ENCODE measurements at places on chromosomes 2 and 18.

GRCh38 chr2:199485732-199486335 is 28.1 kb upstream of the SATB2 start:
- DNase-seq, result no peak

DNA sequence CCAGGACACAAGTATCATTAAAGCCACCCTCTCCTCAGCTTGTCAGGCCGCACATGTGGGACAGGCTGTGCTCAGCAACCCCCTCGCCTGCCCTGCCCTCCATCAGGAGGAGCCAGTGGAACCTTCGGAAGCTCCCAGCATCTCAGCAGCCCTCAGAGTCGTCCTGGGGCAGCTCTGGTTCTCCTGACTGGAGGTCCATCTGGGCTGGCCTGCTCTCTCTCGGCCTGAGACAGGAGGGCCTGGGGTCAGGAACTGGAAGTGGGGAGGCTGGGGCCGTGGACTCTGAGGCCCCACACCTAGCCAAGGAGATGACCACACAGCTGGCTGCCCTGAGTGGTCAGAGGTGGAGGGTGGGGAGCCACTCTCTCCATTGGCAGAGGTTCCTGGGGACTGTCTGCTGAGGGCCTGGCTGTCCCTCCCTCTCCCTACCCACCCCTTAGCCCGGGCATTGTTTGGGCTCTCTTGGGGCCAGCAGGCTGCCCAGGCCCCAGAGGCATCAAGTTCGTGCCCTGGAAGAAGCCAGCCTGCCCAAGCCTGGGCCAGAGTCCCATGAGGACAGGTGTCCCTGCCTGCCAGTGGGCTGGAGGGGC is 23.1 kb downstream of the ODC1 start:
- no peak for DNase-seq

DNA sequence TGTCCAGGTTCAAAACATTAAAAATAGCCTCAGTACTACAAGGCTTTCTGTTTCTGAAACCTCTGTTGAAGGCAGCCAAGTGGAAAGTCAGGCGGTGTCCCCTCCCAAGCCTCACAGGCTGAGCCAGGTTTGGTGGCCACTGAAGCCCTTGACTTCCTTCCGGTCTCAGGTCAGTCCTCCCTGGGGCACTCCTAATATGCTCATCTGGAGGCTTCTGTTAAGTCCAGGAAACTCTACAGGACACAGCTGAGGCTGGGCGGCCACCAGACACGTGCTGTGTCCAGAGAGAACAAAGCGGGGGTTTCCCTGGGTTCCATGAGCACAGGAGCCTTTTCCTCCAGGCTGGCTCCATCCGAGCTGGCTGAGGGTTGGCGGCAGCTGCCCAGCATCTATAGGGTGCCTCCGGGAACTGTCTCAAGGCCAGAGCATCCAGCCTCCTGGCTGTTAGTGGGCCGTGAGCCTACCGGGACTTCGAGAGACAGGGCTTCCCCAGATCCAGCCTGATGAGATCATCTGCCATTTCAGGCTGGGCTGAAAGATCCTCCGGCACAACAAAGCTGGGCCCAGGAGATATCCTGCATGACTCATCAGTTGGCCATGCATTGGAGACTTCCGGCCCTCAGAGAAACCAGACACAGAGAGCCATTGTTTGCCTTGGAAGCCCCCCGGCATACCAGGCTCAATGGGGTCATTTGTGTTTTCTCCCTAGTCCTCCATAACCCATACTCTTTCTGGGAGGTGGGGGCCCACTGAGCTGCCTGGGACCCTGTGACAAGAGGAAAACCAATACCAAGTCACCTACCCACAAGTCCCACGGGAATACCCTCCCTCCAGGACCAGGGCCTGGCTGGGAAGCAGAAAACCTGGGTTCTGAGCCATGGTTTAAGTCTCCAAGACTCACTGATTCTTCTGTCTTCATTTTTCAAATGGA is 71.7 kb downstream of the HS1BP3 start:
- DNase-seq, result no peak

- DNase-seq, result no peak
Observed at GRCh38 chr18:63817441-63818051, 42.3 kb downstream of the SERPINB7 start.

GRCh38 chr2:239539776-239540100 is 138.9 kb upstream of the HDAC4 start:
- DNase-seq, result no peak

GRCh38 chr2:3154700-3155099 is 222.9 kb downstream of the EIPR1 start:
- no peak for DNase-seq

DNA sequence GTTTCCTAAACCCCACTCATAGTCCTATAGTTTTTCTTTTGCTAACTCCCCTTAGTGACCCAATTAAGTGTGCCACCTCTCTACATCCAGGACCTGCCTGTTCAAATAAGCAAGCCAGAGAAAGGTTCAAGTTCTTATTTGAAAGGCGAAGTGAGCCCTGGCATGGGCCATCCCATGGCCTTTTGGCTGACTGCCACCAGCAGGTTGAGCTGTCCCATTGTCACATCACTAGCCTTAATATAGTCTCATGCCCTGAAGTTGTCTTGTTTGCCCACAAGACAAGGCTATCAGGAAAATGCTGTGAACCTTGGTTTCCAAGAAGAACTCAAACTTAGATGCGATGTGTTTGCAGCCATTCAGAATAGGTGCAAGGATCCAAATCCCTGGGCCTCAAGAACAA is 158.8 kb downstream of the SH3RF3 start:
- DNase-seq, result no peak

DNA sequence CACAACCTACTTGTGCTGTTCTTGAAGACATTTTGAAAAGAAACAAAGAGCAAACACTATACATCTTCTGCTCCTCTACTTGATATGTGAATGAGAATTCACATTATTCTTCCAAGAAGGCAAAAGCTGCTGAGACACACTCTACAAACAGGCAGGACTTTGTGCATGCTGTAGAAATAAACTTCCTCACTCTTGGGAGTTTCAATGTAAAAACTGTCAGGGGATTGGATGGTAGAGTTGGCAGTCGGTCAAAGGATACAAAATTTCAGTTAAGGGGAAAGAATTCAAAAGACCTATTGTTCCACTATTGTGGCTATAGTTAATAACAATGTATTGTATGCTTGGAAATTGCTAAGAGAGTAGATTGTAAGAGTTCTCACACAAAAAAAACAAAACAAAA is 196.3 kb downstream of the MC4R start:
- DNase-seq, result no peak

Measured in NCI-H2107 (cell line).